Hippocampal formation (tissue), 2 donors: ENCODE measurements at places on chromosomes 13 and 19.

DNA sequence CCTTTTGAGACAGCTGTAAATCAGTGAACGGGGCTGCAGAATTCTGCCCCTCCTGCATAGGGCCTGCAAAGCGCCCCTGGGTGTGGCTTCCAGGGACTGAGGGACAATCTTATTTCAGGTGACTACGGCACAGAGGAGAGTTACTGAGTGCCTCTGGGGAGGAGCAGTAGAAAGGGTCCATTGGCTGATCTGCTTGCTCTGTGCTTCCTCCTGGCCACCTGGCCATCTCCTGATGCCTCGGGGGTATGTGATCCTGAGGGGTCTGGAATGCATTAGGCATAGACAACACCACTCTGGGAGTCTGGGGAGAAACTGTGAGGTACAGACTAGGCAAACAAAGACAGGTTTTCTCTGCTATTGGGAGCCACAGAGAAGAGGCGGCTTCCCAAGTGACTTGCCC is 2.8 kb downstream of the KCTD15 start:
- DNase-seq = no peak

DNA sequence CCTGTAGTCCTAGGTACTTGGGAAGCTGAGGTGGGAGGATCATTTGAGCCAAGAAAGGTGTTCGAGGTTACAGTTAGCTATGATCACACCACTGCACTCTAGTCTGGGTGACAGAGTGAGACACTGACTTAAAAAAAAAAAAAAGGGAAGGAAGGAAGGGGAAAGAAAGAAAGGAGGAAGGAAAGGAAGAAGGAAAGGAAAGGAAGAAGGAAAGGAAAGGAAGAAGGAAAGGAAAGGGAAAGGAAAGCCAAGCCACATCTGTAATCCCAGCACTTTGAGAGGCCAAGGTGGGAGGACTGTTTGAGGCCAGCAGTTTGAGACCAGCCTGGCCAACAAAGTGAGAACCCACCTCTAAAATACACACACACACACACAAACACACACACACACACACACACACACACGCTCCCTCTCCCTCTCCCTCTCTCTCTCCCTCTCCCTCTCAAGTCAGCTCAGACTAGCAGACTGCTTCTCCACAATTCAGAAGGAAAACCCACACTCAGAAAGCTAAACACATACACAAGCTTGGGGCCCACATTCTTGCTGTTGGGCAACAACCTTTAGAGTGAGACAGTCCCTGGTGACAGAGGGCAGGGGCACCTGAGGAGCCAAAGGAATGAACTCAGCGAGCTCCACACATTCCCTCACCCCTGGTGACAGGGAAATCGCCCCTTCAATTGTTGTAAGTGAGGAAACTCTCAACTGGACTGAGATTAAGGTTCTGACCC is 2.7 kb downstream of the ZNF709 start:
- DNase-seq = no peak

- no peak for DNase-seq
These were observed 545 bp downstream of the LIPE start for GRCh38 chr19:42426643-42427042.

GRCh38 chr19:36972571-36972970 is 56.4 kb downstream of the ZNF568 start:
- DNase-seq = no peak

DNA sequence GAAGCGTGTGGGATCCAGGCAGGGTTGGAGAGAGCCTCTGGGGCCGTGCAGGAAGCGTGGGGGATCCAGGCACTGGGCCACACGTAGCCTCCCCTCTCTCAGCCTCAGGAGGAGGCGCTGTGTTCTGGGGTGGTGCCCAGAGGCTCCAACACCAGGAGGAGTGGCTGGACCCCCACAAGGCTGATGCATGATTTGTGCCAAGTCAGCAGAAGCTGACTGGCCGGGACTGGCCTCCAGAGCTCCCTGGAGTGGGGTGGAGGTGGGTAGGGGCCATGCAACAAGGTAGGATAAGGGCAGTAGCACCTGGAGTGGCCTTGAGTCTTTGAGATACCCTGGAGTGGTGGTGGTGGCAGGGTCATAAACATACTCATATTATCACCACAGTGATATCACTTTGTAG is 75.3 kb downstream of the ERICH6B start:
- DNase-seq = no peak

- DNase-seq = no peak
These were observed 1146.9 kb downstream of the OLFM4 start for GRCh38 chr13:54175466-54175865.

GRCh38 chr13:73496711-73497110 is 437.9 kb downstream of the KLF5 start:
- no peak for DNase-seq

- no peak for DNase-seq
These were observed 8.7 kb downstream of the NCLN start for GRCh38 chr19:3194106-3195087.

GRCh38 chr19:3343619-3344502 is 22.5 kb upstream of the NFIC start:
- peak; percentile 64 for DNase-seq

GRCh38 chr19:5031231-5032100 is 62.6 kb downstream of the KDM4B start:
- DNase-seq = peak; percentile 72

- DNase-seq = no peak
These were observed 713 bp downstream of the KRI1 start for GRCh38 chr19:10565028-10565566.

DNA sequence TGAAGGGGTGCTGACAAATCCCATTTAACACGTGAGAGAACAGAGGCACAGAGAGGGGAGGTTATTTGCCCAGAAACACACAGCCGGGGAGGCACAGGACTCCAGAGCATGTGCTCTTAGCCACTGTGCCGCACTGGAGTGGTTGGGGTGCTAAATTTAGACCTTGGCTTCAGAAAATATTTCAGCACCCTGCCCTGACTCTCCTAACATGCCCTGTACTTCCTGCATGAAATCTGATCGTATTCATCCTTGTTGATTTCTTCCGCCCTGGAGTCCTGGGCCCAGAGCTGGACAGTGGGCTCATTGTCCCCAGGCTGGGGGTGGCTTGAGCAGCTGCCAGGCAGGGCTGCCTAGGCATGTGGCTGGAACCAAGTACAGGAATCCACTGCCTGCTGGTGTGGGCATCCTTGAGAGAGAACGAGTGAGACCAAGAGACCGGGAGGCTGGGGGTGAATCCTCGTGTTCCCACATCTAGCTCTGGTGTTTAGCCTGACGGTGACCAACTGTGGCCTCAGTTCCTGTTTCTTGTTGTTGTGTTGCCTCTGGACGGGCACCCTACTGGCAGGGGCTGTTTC is 5.3 kb downstream of the SLC27A1 start:
- peak; percentile 93 for DNase-seq

DNA sequence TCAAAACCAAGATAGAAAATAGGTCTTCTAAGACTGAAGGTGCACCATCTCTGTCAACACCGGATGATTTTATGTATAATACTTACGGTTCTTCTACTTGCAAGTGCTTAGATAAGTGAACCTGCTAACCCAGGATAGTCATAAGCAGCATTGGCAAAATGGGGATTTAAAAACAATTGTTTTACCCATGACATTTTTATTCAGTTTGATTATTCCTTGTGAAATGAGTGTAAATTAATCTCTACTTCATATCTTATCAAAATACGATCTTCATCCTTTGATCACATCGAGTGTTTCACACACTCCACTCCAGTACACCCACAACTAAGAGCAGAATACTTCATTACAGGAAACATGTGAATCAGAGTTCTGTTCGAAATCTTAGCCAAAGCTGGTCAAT is 23.0 kb upstream of the MTRF1 start:
- DNase-seq = no peak

GRCh38 chr13:51258612-51259548 is 36.7 kb downstream of the FAM124A start:
- DNase-seq = no peak

DNA sequence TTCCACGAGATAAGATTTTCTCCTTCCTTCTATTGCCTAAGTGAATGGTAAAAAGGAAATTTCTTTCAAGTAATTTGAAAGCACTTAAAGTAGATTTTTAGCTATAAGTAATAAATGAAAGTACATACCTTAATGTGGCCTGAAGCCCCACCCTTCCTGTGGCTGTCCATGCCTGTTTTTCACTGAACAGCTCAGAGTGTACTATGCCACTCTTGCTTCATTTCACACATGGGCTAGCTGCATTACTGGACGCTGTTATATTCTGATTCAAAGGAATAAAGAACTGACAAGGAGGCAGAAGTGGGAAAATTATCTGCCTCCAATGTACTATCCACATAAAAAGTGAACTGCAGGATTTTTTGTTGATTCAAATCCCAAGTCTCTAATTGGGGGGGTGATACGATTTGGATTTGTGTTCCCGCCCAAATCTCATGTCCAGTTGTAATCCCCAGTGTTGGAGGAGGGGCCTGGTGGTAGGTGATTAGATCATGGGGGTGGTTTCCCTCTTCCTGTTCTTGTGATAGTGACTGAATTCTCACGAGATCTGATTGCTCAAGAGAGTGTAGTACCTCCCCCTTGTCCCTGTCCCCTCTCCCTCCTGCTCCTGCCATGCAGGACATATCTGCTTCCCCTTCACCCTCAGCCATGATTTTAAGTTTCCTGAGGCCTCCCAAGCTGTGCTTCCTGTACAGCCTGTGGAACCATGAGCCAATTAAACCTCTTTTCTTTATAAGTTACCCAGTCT is 154.7 kb upstream of the SGCG start:
- DNase-seq = no peak

GRCh38 chr13:80109303-80109702 is 231.6 kb downstream of the SPRY2 start:
- no peak for DNase-seq

- DNase-seq = no peak
These were observed 784 bp downstream of the PIBF1 start for GRCh38 chr13:72782717-72783116.

DNA sequence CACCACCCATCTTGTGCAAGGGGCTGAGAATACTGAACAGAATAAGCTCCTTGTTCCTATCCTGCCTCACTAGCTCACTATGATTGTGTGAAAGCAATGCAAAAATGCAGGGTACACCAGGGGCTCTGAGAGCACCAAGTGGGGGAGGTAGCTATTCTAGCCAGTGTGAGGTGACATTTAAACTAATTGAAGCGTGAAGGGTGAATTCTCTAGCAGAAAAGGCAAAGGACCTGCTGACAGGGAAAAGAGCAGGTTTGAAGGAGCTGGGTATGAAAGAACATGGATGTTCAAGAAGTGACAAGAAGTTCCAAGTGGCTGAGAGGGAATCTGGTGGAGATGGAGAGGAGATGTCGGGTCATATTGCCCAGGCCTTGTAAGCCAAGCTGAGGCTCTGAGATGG is 64.2 kb downstream of the SIAH3 start:
- no peak for DNase-seq

GRCh38 chr19:50383852-50384684 is at the start of gene POLD1:
Gene POLD1, plus strand, starts transcription at chr19:50384347. Its CDS starts 14,505 bp downstream, at chr19:50398852.
- peak; percentile 90 for DNase-seq

DNA sequence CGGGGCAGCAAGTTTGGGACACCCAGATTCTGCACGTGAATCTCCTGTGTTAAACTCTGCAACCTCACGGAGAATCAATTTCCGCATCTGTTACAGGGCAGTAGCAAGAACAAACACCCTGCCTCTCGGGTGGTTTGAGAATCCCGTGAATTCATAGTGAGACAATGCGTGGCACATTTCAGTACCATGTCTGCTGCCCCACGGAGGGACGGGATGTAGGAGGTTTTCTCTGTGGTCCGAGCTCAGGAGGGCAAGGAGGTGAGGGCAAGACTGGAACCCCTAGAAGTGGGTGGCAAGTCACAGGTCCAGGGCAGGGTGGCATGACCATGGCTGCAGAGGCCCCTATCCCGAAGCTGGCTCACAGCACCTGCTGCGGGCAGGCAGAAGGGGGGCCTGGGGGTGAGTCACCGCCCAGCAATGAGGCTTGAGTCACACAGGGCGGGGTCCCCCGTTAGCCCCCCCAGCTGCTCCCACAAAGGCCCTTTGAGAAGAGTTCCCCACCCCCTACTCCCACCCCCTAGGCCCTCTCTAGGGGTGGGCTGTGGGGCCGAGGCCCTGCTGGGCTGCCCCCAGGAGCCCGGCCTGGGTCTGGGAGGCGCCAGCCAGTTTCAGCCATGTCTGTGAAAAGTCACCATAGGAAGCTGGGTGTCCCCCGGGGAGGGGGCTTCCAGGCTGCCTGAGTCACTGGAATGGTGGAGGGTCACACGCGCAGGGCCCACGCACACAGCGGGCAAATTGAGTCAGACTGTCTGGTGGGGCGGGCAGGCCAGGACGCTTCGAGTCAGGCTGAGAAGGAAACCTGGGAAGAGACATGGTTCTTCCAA is 25.8 kb upstream of the NANOS3 start:
- DNase-seq = peak; percentile 40

- DNase-seq = no peak
These were observed 235.4 kb downstream of the DNAJC15 start for GRCh38 chr13:43258771-43259170.

GRCh38 chr19:46615966-46616365 is 8.9 kb downstream of the PTGIR start:
- DNase-seq = no peak

- DNase-seq = no peak
These were observed 11.3 kb downstream of the NANOS3 start for GRCh38 chr19:13888281-13888680.

DNA sequence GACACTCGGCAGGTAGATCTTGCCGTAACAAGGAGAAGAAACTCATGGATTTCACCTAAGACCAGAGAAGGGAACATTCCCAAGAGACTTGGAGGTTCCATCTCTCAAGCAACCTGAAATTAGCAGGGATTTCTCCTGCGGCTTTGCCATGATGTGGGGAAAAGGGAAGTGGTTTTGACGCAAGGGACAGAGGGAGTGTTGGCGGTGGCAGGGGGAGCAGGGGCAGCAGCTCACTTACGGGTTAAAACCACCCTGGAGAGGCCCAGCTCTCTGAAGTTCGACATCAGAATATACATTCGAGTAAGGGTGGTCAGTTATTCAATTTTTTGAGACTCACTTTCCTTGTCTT is 76.1 kb upstream of the POMP start:
- DNase-seq = no peak

DNA sequence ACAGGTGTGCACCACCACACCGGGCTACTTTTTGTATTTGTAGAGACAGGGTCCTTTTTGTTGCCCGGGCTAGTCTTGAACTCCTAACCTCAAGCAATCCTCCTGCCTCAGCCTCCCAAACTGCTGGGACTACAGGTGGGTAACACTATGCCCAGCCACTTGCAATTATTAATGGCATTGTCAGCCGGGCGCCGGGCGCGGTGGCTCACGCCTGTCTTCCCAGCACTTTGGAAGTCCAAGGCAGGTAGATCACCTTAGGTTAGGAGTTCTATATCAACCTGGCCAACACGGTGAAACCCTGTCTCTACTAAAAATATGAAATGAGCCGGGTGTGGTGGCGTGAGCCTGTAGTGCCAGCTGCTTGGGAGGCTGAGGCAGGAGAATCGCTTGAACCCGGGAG is 2.7 kb upstream of the MEX3D start:
- DNase-seq = no peak

- no peak for DNase-seq
These were observed 49.4 kb downstream of the SACS start for GRCh38 chr13:23384111-23384510.
